ENCODE measurements at places on chromosomes 7 and 10.

GRCh38 chr7:92924800-92925199 lies 88.4 kb upstream of the CDK6 start:
- no peak for DNase-seq

DNA sequence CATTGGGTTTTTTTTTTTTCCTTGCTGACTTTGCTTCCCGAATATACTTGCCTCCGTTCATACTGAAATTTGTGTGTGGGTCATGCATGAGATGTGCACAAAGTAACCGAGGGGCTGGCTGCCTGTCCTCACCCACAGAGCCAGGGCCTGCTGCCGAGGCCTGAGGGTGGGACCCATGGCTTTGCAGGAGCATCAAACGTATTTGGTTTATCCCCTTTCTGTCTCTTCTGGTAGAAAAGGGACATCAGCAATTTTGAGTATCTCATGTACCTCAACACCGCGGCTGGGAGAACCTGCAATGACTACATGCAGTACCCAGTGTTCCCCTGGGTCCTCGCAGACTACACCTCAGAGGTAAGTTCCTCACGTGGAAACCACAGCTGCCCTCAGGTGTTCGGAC lies 3.5 kb upstream of the LRRC18 start:
- DNase-seq: no peak

- no peak for DNase-seq
Observed at GRCh38 chr7:99362801-99363200, 11.7 kb upstream of the ARPC1B start.

- DNase-seq: no peak
Observed at GRCh38 chr7:37353949-37354655, 94.6 kb downstream of the ELMO1 start.

DNA sequence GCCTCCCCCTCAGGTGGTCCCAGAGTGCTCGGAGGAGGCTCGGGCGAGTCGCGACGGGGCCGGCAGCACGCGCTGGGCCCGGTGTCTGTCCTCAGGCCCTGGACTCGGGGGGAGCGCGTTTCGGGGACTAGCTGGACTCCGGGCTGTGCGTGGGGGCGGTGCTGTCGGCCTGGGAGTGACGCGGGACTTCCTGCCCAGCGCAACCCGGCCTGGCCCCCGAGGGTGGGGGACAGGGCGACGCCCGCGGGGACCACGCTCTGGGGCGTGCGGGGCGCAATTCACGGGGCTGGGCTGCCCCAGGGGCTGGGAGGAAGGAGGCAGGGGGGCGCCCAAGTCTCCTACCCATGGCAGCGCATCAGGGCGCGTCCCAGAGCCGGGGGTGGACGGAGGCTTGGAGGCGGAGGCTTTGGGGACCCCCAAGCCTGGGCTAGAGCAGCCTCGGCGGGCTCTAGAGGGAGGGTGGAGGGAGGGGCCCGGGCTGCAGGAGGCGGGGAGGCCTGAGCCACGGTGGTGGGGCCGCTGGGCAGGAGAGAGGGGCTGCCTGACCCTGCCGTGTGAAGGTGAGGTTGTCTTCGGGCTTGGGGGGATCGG lies 2.3 kb upstream of the VENTX start:
- no peak for DNase-seq

GRCh38 chr7:151876899-151877777 lies at the start of gene PRKAG2:
Gene PRKAG2, minus strand, starts transcription at chr7:151877115. Its CDS starts 495 bp downstream, at chr7:151876620.
- peak; percentile 72 for DNase-seq

DNA sequence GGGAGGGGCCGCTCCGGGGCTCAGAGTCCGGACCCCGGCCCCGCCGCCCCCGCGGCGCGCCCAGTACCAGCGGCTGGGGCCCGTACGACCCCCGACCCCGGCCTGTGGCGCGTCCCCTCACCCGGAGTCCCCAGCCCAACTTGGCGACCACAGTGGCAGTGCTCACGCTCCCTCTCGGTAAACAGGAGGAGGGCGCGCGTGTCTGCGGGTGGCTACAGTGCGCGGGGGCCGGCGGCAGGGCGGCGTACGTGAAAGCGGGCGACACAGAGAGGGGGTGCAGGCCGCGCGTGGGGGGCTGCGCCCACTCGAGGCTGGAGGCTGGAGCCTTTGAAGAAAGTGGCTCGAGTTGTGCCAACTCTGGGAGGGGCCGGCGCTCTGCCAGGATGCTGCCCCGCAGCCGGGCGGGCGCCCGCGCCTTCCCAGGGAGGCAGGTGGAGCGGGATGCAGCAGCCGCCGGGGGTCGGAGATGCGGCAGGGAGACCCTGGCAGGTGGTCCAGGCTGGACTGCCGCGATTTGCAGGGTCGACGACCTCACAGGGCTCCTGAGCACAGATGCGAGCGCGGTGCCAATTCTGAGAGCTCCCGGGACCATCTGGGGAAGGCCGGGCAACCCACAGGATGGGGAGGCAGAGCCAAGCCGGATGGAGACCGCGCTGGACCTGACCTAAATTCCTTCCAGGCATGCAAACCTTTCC lies 655 bp downstream of the PTPRE start:
- DNase-seq: no peak

GRCh38 chr10:78269060-78269459 lies 235.4 kb downstream of the RPS24 start:
- DNase-seq: no peak

DNA sequence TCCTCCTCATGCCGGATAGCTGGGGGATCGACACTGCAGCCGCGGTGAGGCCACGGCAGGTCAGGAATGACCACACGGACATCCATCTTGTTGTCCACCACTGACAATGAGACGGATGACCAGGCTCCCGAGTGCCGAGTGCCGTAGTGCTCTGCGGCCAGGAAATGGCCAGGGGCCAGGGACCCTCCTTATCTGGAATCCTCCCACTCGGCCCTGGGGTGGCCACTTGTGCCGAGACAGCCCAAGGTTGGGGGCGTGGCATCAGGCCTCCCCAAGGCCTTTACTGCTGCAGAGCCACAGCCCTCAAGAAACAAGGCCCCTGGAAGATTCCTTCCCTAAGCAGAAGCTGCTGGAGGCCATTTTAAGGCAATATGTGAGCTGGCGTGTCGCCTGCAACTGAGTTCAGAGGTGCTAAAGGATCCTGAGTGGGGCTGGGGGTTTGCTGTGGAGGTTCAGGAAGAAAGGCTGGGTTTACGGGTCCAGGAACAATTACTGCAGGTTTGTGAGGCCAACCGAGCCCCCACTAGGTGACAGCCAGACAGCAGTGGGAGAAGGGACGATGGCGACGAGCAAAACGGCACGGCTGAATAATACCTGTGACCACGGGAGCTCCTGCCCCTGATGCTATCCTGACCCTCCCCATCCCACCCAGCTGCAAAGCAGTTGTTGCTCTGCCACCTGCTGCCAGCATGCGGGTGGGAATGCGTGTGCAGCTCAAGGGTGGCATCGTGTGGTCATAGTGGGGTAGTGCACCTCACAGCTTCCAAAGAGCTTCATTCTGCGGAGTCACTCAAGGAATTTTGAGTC lies 31.6 kb upstream of the LEP start:
- DNase-seq: peak; percentile 72

GRCh38 chr7:92131093-92131492 lies 3.2 kb downstream of the CYP51A1 start:
- no peak for DNase-seq

DNA sequence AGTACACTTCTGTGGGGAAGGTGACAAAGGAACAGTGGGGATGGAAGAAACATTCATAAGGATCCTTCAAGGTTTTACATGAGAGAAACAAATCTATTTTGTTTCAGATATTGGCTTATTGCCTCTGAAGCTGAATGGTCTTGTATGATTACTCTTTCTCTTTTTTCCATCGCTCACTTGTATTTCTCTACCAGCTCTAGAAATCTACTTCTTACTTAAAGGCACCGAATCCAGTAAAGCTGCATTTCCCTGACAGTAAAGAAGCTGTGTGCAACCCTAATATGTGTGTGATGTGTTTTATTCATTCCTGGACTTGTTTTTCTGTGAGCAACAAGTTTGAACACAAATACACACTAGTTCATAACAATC lies 45.2 kb upstream of the NXPH1 start:
- no peak for DNase-seq

GRCh38 chr10:93063144-93063976 lies 2.8 kb downstream of the CYP26C1 start:
- DNase-seq: peak; percentile 53

- no peak for DNase-seq
Observed at GRCh38 chr7:22718200-22718711, 8.7 kb upstream of the IL6 start.

- DNase-seq: no peak
Observed at GRCh38 chr7:7829667-7830066, 111.3 kb upstream of the RPA3 start.

DNA sequence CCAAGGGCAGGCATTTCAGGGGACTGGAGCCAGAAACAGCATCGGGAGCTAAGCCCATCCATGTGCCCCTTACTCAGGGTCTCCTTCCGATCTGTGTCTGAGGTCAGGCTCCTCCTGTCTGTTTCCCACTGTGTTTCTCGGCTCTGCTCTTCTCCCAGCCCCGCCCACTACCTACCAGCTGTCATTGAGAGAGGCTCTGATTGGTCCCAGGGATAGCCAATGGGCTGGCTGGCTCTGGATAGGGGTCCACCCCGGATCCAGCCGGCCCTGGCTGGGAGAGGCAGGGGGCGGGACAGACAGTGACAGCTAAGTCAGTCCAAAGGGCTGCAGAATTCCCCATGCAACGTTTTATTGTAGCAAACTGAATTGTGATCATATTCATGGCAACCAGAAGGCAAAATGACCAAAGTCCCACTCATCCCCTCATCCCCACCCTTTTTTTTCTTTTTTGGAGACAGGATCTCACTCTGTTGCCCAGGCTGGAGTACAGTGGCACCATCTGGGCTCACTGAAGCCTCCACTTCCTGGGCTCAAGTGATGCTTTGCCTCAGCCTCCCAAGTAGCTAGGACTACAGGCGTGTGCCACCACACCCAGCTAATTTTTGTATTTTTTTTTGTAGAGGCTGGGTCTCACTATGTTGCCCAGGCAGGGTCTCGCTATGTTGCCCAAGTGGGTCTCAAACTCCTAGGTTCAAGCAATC lies 76.3 kb downstream of the CLIP2 start:
- peak; percentile 85 for DNase-seq

DNA sequence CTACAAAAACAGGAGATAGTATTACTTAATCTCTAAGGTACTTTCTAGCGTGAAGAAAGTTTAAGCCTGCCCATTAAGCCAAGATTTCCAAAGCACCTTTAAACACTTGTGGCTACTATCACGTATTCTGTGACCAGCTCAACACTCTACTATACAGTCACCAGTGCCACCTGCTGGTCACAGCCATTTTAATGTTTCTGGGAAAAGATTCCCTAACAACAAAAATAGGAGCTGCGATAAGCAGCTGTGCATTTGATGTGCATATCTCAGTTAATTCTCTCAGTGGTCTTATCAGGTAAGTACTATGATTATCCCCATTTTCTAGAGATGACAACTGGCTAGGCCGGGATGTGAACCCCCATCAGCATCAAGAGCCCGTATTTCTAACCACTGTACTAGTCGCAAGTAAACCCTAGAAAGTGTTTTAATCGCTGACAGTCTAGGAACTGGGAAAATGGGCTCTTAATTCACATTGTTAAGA lies 860 bp downstream of the SEC31B start:
- peak; percentile 38 for DNase-seq

DNA sequence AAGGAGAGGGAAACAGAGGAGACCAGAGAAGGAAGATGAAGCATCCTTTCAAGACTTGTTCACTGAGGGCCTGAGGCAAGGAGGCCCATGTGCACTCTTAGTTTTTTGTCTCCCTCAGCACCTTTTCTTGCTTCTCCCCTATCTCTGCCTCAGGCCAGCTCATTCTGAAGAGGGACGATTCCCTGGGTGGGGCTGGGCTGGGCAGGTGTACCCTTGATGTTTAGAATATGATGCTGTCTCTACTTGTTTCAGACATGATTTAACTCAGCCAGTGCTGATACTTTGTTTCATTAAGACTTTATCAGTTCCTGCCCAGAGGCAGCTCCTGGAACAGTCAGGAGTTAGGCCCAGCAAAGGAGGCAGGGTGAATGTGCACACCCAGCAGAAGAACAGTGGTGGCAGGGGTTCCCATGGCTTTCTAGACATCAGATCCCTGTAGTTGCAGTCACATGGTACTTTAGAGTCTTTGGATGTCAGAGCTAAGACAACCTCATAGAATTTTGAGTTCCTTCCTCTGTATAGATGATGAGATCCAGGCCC lies 3.4 kb downstream of the PRXL2A start:
- no peak for DNase-seq

DNA sequence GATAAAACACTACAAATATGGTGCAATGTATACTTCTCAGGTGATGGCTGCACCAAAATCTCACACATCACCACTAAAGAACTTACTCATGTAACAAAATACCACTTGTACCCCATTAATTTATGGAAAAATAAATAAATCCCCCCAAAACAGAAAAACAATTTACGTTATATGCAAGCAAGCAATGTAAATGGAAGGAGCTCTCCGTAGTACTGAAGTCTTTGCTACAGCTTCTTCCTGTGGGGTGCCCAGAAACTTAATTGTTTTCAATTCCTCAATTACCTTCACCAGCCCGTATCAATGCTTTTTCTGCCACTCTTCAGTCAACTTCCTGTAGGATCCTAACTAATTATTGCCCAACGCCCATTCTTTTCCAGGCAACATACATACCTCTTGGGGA lies 138.1 kb downstream of the RELN start:
- DNase-seq: no peak

GRCh38 chr7:100556541-100556940 lies 17.2 kb downstream of the SAP25 start:
- no peak for DNase-seq

DNA sequence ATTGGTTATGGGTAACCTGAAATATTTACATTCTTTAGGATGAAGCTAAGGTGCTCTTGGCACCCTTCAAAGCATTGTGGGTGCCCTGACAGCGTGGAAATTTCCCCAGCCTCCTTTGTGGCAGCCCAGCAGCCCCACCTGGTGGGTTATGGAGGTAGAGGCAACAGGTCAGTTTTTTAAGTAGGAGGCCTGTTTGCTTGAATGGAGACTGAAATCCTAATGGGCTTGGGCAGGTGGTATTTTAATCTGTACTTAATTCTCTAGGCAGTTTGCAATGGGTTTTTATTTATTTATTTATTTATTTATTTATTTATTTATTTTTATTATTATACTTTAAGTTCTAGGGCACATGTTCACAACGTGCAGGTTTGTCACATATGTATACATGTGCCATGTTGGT lies 139.4 kb downstream of the EPC1 start:
- DNase-seq: no peak

GRCh38 chr10:30970760-30971460 lies 60.8 kb downstream of the ZNF438 start:
- no peak for DNase-seq

GRCh38 chr10:79053081-79053434 lies 15.7 kb upstream of the ZMIZ1 start:
- no peak for DNase-seq

- DNase-seq: no peak
Observed at GRCh38 chr7:9937944-9938631, 1035.6 kb upstream of the PHF14 start.

- DNase-seq: no peak
Observed at GRCh38 chr10:83886871-83887270, 252.4 kb upstream of the GHITM start.

GRCh38 chr7:144665689-144666381 lies 170.0 kb downstream of the TPK1 start:
- DNase-seq: no peak

- no peak for DNase-seq
Observed at GRCh38 chr7:101163279-101164070, 1.9 kb downstream of the VGF start.
